ENCODE measurements at places on chromosomes 3 and 15.

GRCh38 chr15:97817276-97817890 lies 143.1 kb upstream of the ARRDC4 start:
- no peak for DNase-seq

DNA sequence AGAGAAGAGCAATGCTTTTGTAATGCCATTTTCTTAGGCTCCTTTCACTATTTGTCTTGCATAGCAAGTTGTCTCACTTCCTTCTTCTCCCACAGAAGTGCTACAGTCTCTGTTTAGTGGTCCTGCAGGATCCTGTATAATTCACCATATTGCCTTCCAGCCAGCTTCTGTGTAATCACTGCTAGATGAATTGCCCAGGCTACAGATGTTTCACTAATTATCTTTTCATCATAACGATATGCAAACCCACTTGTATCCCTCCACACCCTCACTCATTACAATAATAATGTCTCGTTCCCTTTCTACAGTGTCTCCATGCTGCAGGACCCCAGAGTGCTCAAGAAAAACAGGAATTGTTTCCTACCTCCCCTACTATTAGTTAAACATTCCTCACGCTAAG lies 402.9 kb downstream of the TBL1XR1 start:
- no peak for DNase-seq

DNA sequence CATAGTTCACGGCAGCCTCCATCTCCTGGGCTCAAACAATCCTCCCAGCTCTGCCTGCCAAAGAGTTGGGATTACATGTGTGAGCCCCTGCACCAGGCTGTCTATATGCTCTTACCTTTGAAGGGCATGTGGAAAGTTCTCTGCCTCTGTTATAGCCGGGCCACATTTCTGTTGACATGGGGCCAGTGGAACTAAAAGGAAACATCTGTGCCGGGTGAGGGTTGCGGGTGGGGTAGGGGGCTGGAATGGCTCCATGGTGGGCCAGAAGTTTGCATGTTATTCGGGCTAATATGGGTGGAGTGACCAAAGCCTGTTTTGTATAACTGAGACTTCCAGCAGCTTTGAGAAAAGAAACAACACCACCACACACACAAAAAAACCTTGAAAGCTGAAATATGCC lies 8.3 kb upstream of the CLEC3B start:
- no peak for DNase-seq

DNA sequence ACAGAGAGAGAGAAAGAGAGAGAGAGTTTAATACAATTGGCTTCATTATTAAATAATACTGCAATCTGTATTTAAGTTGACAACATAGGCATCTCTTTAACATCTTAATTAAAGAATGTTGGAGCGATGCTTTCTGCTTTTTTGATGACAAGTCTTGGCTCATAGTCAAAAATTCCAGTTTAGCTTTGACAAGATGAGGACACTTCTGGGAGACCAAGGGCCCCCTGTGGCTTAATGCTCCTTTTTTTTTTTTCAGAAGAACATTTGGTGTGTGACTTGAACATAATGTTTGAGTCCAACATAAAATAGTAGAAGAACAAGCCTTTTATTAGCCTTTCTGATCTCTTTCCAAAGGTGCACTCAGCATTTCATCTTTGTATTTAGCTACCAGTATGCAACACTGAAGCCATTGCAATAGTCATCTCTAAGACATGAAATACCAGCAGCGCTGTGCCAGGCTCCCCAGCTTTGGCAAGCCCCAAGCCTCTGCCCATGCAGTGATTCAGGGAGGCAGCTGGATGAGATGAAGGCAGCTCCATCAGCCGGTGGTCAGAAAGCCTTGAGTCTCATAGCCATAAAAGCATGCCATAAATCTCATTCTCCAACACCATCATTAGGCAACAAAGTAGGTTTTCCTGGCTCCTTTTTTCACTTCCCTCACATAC lies 349.4 kb upstream of the SEMA6D start:
- no peak for DNase-seq

DNA sequence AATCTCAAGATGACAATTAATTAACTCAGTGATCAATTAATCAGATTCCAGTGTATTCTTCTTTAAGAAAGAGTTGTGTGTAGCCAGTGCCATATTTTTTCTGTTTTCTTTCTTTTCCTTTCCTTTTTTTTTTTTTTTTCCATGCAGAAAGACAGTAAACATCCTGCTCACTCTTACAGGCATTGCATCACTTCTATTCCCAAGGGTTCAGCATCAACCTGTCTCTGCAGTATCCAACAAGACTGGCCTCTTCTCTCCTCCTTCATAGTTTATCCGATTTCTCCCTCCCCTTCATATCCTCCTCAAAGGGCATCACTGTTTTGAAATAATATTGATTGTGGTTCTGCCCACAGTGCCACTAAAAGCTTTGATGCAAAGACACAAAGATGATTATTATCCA lies 17.0 kb upstream of the SLC9A9 start:
- no peak for DNase-seq

GRCh38 chr15:101017093-101017754 lies 98.1 kb downstream of the LRRK1 start:
- no peak for DNase-seq

- no peak for DNase-seq
These were observed 471.5 kb upstream of the CADM2 start for GRCh38 chr3:84487296-84487695.

GRCh38 chr3:194250098-194251002 lies 100.8 kb downstream of the CPN2 start:
- DNase-seq: peak; percentile 62

- no peak for DNase-seq
These were observed 22.1 kb downstream of the ATP2B2 start for GRCh38 chr3:10483364-10483675.

DNA sequence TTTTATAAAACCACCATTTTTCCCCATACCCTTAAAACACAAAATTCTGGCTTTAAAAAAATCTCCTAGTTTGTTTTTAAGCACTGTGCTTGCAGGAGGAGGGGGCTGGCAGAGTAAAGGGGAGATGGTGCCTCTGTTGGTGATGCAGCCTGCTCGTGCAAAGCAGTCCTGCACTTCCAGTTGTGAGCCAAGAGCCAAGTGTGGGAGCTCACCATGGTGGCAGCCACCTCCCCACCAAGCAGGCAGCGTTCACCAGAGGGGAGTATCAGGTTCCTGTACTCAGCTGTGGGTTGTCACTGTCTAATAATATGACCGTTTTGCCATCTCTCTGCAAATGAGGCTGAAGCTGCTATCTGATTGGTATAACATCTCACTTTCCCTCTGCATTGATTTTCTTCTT lies 164.8 kb downstream of the SYNPR start:
- DNase-seq: no peak
